PC-3 (cell line): ENCODE measurements at places on chromosomes 3 and 15.

DNA sequence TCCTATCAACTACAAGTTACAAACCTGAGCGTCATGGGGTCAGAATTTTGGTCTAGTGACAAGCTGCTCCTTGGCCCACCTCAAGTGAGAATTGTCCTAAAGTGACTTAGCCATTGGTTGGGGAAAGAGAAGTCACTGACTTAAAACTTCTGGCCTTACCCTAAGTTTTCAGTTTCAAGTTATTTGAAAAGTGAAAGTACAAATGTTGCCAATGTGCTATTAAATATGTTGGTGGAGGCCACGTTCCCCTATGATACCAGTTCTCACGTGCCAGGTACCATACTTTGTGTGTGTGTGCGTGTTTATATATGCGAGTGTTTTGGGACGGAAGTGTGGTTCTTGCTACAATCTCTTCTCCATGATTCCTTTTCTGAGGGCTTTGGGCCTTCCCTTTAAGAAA lies 22.6 kb upstream of the RASGRP1 start:
- no peaks in the 10 kb centered on the region for H3K4me1 ChIP-seq
- H3K36me3 ChIP-seq = no peaks in the 10 kb centered on the region
- H3K27ac ChIP-seq = no peak overlapping the region
- no peak for DNase-seq

GRCh38 chr15:84782346-84782745 lies 34.0 kb downstream of the ZNF592 start:
- no peaks in the 10 kb centered on the region for H3K4me1 ChIP-seq
- H3K27ac ChIP-seq = no peak overlapping the region
- H3K4me3 ChIP-seq = no peak overlapping the region
- H3K27me3 ChIP-seq = no peaks in the 10 kb centered on the region

GRCh38 chr3:46008058-46008457 lies 12.4 kb upstream of the FYCO1 start:
- no peak overlapping the region for H3K27ac ChIP-seq
- H3K4me1 ChIP-seq = peaks cover 13% of the 10 kb centered on the region
- H3K27me3 ChIP-seq = no peaks in the 10 kb centered on the region
- DNase-seq = no peak
- H3K36me3 ChIP-seq = no peaks in the 10 kb centered on the region
- H3K4me3 ChIP-seq = no peak overlapping the region

DNA sequence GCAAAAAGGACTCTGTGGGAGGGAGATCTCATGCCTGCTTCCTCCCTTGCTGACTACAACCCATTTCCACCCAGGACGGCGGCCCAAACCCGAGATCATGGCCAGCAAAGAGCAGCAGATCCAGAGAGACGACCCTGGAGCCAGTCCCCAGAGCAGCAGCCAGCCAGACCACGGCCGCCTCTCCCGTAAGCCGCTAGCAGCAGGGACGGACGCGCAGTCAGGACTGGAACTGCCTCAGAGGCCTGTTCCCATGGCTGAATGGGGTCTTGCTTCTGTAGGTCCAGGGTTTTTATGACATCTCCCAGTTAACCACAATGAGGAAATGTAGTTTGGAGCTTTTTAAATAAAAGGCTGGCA lies 67.2 kb downstream of the BOC start:
- H3K27ac ChIP-seq = no peak overlapping the region
- H3K4me1 ChIP-seq = peaks cover 10% of the 10 kb centered on the region; the same call in 1 of the 2 replicates
- no peaks in the 10 kb centered on the region for H3K36me3 ChIP-seq

DNA sequence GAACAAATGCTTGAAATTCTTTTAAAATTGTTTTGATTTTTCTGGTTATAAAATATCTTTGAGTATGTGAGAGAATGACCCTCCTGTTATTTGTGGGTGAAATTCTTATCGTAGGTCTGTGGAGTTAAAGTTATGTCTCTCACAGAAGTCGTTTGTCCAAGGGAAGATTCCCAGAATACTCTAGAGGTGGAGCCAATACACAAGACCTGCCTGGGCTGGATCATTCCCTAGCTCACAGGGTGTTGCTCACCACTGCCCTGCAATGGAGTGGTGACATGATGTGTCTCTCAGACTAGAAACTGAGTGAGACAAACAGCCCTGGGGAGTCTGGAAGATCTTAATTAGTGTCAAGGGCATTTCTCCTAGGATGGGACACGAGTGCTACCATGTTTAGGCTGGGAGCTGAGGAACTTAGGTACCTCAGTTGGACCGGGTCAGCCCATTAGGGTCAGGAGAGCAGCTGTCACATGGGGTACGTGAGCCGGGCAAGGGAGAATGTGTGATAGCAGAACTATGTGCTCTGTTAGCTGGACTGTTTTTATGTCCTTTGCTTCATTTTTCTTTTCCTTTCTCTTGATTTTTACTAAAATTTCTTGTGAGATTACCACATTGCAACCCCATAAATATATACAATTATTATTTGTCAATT lies 53.6 kb upstream of the MYO5C start:
- no peaks in the 10 kb centered on the region for H3K27me3 ChIP-seq
- H3K27ac ChIP-seq = no peak overlapping the region
- H3K36me3 ChIP-seq = peaks cover 3% of the 10 kb centered on the region; the same call in 1 of the 2 replicates
- DNase-seq = no peak
- no peaks in the 10 kb centered on the region for H3K4me1 ChIP-seq

DNA sequence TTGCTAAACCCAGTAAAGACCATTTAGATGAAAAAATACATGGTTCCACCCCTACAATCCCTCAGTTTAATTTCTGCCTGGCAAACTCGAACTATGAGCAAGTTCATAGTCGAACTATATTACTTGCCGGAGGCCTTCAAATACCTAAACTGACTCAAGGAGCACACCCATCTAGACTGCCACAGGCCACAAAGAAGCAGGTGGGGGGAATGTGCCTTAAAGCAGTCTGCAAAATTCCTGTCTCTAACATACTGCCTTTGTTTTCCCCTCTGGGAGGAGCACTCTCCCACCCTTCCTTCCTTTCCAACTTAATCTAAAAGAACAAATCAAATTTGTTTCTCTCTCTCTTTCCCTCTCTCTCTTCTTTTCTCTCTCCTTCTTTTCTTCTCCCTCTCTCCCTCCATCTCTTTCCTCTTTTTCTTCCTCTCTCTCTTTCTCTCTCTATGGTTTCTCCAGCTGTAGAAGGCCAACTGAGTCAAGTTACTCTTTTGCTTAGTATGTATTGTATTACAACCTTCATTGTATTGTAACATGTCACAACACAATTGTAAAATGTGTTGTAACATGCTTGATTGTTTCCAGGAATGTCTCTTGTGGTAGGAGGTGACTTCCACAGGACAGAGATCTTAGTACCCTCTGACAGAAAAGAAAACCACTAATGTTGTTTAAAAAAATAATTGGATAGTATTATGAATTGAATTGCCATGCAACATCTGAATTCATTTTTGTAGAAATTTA lies 496.3 kb downstream of the ROBO2 start:
- H3K4me3 ChIP-seq = no peak overlapping the region
- no peaks in the 10 kb centered on the region for H3K36me3 ChIP-seq
- H3K27ac ChIP-seq = no peak overlapping the region
- DNase-seq = peak; percentile 20
- no peaks in the 10 kb centered on the region for H3K27me3 ChIP-seq
- H3K4me1 ChIP-seq = no peaks in the 10 kb centered on the region

- H3K27ac ChIP-seq = no peak overlapping the region
- no peak overlapping the region for H3K4me3 ChIP-seq
- no peak for DNase-seq
- no peaks in the 10 kb centered on the region for H3K36me3 ChIP-seq
- peaks cover 21% of the 10 kb centered on the region for H3K4me1 ChIP-seq
These were observed 113.7 kb downstream of the LIPC start for GRCh38 chr15:58545307-58546065.

DNA sequence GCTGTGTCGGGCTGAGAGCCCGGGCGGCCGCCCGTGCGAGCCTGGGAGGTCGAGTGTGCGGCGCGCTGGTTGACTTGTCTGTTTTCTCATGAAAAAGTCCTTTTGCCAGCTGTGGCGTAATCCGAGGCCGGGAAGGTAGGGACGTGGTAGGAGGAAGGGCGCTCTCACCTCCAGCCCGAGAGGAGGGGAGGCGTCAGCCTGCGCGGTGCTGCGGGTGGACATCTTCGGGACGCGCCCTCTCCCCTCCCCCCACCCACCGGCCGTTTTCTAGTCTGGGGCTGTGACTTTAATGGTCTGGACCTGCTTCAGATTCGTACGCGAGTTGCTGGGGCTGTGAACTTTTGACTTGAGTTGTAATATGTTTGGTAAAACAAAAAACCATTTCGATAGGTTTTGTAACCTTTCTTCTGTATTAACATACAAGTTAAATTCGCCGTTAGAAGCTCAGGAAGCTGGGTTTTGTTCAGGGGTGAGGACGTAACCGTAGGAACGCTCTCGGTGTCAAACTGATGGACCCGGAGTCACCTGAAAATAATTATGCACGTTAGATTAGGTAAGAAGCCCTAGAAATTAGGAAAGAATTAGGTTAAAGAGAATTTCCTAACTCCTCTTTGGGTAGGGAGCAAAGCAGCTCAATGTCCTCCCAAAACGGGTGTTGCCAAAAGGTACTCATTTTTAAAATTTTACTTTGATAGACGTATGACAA lies 762 bp downstream of the NCK1 start:
- H3K36me3 ChIP-seq = no peaks in the 10 kb centered on the region
- H3K27me3 ChIP-seq = no peaks in the 10 kb centered on the region
- peaks cover 14% of the 10 kb centered on the region for H3K4me1 ChIP-seq
- peak overlapping the region; percentile 76 for H3K27ac ChIP-seq
- peak; percentile 54 for DNase-seq

- H3K36me3 ChIP-seq = no peaks in the 10 kb centered on the region
- H3K27me3 ChIP-seq = no peaks in the 10 kb centered on the region
- no peak overlapping the region for H3K27ac ChIP-seq
- peak; percentile 84 for DNase-seq
These were observed 246.5 kb downstream of the ROBO1 start for GRCh38 chr3:79521221-79521848.

DNA sequence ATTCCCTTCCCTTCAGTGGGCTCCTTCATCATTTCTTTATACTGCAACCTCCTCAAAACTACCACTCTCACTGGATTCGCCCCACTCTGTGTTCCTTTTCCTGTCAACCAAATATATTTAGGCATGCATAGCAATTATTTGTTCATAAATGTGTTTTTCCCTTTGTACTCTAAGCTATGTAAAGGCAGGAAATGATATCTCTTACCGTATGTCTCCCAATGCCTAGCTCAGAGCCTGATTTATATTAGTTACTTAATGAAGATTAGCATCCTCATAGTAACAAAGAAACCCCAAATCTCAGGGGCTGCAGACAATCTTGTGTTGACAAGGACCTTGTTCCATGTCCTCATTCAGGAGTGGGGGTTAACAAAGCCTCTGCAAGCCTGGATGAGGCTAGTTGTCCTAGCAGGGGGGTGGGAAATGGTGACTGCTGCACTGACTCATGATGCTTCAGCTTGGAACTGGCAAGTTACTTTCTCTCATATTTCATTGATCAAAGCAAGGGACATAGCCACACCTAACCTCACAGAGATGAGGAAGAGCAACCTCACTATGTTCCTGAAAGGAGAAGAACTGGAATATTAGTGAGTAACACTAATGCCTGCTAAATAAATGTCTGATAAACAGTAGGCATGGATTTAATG lies 15.2 kb downstream of the PHLDB2 start:
- peaks cover 47% of the 10 kb centered on the region for H3K4me1 ChIP-seq
- peak; percentile 93 for DNase-seq
- H3K27ac ChIP-seq = peak overlapping the region; percentile 72
- peak overlapping the region; percentile 12; the same call in 1 of the 2 replicates for H3K4me3 ChIP-seq
- peaks cover 22% of the 10 kb centered on the region for H3K36me3 ChIP-seq
- no peaks in the 10 kb centered on the region for H3K27me3 ChIP-seq

DNA sequence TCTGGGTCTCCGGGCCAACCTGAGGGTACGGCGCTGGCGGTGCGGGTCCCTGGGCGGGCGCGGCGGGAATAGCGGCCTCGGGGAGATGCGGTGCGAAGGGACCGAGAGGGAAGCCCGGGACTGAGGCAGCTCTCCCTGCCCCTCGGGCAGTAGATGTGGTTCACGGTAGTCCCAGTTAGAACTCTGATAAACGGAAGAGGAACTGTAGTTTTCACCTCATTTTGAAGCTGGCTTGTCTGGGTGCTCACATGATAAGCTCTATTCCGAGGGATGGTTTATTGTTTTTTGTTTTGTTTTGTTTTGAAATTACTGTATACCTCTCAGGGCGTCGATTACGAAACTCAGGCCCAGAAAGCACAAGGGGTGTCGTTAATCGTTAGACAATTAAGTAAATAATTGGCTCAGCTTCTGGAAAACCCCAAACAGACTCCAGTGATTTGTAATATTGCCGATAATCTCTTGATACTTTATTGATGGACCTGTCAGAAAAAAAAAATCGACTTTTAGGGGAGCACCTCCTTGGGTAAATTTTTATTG lies 413 bp downstream of the NUSAP1 start:
- H3K36me3 ChIP-seq = peaks cover 6% of the 10 kb centered on the region; the same call in 1 of the 2 replicates
- peaks cover 11% of the 10 kb centered on the region; the same call in 1 of the 2 replicates for H3K4me1 ChIP-seq
- DNase-seq = no peak
- peak overlapping the region; percentile 87 for H3K4me3 ChIP-seq
- H3K27me3 ChIP-seq = no peaks in the 10 kb centered on the region

- no peaks in the 10 kb centered on the region for H3K4me1 ChIP-seq
- no peak for DNase-seq
- H3K36me3 ChIP-seq = peaks cover 6% of the 10 kb centered on the region; the same call in 1 of the 2 replicates
- no peak overlapping the region for H3K4me3 ChIP-seq
- H3K27me3 ChIP-seq = no peaks in the 10 kb centered on the region
- no peak overlapping the region for H3K27ac ChIP-seq
These were observed 54.6 kb downstream of the SPRED1 start for GRCh38 chr15:38307251-38307650.

DNA sequence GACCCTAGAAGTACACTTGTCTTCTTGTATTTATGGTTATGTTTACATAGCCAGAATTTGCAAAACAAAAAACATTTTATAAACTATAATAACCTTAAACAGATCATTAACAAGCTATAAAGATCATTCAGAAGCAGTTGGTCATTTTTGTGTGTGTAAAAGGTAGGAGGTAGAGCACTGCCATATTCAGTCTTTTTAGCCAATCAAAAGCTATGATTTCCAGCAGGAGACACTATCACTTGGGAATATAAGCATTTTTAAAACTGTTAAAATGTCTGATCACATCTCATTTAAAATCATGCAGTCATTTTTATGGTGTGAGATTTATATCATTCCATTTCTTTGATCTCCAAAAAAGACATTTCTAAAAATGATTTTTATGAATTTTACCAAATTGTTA lies 42.6 kb upstream of the ATP2C1 start:
- no peak overlapping the region for H3K27ac ChIP-seq
- 0 out of 2 replicates have a peak, but pooled peaks cover 6% of the 10 kb centered on the region for H3K4me1 ChIP-seq
- no peaks in the 10 kb centered on the region for H3K27me3 ChIP-seq
- no peak for DNase-seq

- no peak overlapping the region for H3K27ac ChIP-seq
- no peaks in the 10 kb centered on the region for H3K4me1 ChIP-seq
- H3K4me3 ChIP-seq = no peak overlapping the region
- no peaks in the 10 kb centered on the region for H3K36me3 ChIP-seq
- no peaks in the 10 kb centered on the region for H3K27me3 ChIP-seq
These were observed 146.6 kb downstream of the ATP10A start for GRCh38 chr15:25716414-25717126.

- H3K4me1 ChIP-seq = peaks cover 3% of the 10 kb centered on the region; the same call in 1 of the 2 replicates
- peak overlapping the region; percentile 47 for H3K27ac ChIP-seq
- no peaks in the 10 kb centered on the region for H3K36me3 ChIP-seq
- DNase-seq = peak; percentile 53
- H3K27me3 ChIP-seq = no peaks in the 10 kb centered on the region
- H3K4me3 ChIP-seq = no peak overlapping the region
These were observed 23.5 kb upstream of the LRRFIP2 start for GRCh38 chr3:37197810-37198371.
